Posterior cingulate gyrus (tissue), 11 donors: ENCODE measurements at places on chromosomes 2 and 18.

GRCh38 chr2:64807417-64807816 lies 153.7 kb upstream of the SERTAD2 start:
- no peak for DNase-seq

DNA sequence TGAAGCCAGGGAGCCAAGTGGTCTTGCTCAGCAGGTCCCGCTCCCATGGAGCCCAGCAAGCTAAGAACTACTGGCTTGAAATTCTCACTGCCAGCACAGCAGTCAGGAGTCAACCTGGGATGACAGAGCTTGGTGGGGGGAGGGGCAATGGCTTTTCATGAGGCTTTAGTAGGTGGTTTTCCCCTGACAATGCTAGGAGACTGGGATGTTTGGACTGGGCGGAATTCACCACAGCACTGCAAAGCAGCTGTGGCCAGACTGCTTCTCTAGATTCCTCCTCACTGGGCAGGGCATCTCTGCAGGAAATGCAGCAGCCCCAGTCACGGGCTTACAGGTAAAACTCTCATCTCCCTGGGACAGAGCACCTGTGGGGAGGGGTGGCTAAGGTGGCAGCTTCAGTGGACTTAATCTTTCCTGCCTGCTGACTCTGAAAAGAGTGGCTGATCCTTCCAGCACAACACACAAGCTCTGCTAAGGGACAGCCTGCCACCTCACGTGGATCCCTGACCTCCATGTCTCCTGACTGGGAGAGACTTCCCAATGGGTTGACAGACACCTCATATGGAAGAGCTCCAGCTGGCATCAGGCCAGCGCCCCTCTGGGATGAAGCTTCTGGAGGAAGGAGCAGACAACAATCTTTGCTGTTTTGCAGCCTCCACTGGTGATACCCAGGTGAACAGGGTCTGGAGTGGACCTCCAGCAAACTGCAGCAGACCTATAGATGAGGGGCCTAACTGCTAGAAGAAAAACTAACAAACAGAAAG lies 349.7 kb upstream of the ST6GAL2 start:
- no peak for DNase-seq

GRCh38 chr2:10844097-10844496 lies 31.5 kb upstream of the PDIA6 start:
- DNase-seq, result no peak

DNA sequence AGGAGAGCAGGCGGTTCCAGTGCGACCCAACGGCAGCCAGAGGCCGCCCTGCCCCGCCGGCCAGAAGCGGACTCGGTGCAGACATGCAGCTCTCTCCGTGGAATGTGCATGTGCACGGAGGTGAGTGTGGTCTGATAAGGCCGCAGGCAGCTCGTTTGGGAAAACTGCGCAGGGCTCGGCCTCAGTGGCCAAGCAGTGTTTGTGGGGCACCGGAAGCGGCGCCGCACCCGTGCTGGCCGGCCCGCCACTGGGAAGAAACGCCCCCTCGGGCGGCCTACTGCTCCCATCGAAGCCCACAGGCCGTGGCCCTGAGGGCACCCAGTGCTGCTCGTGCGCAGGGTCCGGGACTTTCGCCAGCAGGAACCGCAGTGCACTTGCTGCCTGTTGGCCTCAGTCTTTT lies 25.2 kb downstream of the PRELID3A start:
- no peak for DNase-seq

DNA sequence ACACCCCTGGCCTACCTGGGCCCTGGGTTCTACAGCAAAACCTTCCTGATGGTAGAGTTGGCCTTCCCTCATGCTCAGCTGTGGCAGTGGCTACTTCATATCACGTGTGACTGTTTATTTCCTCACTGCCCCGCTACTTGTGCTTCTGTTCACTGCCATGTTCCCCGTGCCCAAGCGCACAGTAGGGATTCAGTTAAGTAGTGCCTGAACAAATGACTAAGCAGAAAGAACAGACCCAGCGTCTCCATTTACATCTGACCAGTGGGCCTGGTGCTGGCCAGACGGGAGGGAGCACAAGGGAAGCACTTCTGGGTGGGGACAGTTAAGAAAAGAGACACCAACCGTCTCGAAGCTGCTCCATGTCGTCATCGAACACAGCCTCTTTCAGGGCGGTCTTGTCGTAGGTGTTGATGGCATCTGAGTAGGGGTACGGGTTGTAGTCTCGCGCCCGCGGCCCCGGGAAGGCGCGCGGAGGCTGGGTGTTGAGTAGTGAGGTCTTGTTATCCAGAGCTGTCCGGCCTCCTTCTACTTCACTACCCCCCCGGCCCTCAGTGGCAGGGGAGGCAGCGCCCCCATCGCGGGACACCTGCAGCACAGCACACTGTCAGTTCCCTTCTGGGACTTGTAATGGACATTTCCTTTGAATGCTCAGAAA lies 82.4 kb upstream of the TFCP2L1 start:
- no peak for DNase-seq

DNA sequence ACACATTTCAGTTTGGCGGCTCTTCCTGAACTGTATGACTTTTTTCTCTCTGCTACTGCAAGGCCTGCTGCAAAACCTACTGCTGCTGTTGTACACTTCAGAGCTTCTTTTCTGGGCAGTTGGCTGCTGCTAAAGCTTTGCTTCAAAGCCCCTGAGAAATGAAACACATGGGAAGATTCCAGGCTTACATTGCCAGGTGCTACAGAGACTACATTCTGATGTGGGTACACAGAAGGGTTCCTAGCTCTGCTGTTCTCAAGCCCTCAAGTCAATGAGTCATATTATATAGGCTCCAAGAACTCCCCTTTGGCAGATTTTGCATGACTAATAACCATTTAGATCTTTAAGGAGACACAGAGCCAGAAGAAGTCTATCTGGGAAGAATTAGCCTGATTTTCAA lies 12.9 kb upstream of the PGAP1 start:
- DNase-seq, result no peak

DNA sequence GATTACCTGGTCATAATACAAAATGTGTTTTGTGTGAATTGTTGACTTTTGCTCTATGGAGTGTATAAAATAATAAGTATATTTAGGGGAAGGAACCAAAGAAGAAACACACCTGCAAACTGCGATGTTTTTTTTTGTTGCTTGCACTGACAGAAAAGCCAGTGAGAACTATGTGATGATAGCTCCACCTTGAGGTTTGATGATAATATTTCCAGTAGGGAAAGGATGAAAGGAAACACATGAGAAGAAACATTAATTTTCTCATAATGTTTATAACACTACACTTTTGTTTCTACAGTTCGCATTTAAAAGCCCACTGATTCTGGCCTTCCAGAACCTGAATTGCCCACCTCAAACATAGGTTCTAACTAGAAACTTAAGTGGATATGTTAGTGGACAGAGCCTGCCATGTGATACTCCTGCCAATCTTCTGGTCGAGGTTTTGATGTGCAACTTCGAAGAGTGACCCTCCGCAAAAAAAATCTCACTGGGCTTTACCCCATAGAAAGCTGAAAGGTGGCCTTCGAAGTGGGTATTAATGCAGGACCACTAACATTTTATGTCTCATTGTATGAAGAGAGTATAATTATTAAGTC lies 476.4 kb upstream of the SPHKAP start:
- no peak for DNase-seq
